ENCODE measurements at places on chromosomes 3 and 15.
A peak's percentile ranks its signal among the peaks of the same experiment; 100 is the strongest.

GRCh38 chr3:11254876-11255275 lies 17.3 kb upstream of the ATG7 start:
- no peak for DNase-seq

GRCh38 chr3:110069761-110070160 lies 732.4 kb upstream of the DPPA4 start:
- no peak for DNase-seq

GRCh38 chr15:26234976-26235767 lies 372.0 kb upstream of the ATP10A start:
- no peak for DNase-seq

- DNase-seq: peak; percentile 84
These were observed 40.4 kb downstream of the DNAJB8 start for GRCh38 chr3:128426128-128426921.

GRCh38 chr3:128317698-128318231 lies 148.9 kb downstream of the DNAJB8 start:
- no peak for DNase-seq

DNA sequence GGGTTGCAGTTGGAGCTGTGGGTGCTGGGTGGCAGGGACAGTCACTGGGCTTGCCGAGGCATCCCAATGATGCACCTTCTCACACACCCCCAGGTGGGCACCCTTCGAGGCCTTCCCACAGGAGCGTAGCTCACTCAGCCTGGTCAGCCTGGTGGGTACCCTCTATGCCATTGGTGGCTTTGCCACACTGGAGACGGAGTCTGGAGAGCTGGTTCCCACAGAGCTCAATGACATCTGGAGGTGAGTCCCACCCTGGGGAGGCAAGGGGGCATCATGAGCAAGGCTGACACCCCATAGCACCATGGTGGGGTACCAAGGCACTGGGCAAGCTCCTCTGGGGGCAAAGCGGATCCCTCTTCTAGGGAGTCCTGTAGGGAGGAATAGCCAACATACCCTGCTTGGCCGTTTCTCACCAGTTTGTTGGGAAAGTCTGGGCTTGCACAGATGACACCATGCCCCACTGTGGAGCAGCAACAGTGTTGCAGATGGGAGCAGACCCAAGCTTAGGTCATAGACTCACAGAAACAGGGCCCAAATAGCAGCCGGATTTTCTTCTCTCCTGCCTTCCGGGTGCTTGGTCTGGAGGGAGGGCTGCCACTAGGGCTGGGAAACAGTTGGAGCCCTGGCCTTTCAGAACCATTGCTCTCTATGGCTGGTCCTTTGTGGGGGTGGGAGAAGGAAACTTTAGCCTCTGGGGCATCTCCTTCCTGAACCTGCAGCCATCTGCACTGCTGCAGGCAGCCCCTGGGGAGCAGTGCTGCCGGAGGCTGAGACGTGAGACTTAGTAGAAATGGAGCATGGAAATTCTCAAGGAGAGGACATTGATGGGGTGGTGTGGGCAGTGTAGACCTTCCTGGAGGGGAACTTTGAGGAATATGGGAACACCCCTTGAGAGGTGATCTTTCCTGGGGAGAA lies 5.7 kb downstream of the KLHL40 start:
- DNase-seq: no peak
